ENCODE measurements at places on chromosomes 6 and 20. TPM values are rescaled to one million over a fixed set of nuclear protein-coding genes. Genes with fewer than 3 reads are reported as not detected.

The VTA1 gene
- 74.8 TPM for polyA plus RNA-seq

The GGTLC1 gene
- not detected for polyA plus RNA-seq

The WFDC12 gene
- not detected for polyA plus RNA-seq

The BPIFB4 gene
- polyA plus RNA-seq, result not detected

The JPH2 gene
- polyA plus RNA-seq, result not detected

The MLIP gene
- polyA plus RNA-seq, result not detected

The ARMH2 gene
- polyA plus RNA-seq, result not detected

DNA sequence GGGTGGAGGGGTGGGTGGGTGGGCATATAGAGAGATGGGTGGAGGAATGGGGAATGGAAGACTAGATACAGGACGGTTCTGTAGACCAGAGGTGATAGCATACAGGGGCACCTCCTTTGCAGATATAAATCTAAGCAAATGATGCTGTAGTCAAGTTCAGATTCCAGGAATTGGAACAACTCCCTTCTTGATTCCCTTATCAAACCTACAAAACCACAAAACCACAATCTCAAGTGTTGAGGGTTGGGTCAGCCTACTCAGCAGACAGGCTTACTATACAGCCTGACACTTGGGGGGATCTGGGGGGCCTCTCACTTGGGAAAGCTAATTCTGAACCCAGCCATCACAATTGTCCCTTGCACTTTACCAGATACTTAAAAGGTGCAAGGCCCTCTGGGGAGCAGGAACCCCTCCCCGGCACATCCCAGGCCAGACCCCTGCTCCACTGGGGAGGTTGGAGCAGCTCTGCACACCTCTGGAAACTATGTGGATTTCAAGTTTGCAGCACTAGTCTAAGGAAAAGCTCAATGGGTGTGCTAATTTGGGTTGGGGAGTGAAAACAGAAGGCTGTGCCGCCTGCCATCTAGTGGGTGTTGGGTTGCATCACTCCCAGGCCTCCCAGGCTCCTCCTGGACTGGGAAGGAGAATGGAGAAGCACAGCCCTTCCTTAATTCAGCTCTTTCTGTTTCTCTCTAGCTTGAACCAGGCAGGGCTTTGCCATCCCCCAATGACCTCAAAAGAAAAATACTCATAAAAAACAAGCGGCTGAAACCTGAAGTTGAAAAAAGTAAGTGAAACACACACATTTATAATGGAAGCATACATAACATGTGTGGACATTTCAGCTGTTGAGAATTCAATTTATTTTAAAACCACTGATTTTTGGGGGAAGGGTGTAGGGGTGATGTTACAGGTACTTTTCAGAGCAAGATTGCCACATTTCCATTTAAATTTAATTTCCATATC is 121.2 kb upstream of the LAMP5 start:
- H3K4me1 ChIP-seq, result peaks cover 22% of the 10 kb centered on the region
- DNase-seq, result peak; percentile 51
- H3K27ac ChIP-seq, result no peak overlapping the region
- H3K36me3 ChIP-seq, result no peaks in the 10 kb centered on the region
- H3K4me3 ChIP-seq, result no peak overlapping the region

- no peaks in the 10 kb centered on the region for H3K27me3 ChIP-seq
- no peaks in the 10 kb centered on the region for H3K4me1 ChIP-seq
- no peaks in the 10 kb centered on the region for H3K36me3 ChIP-seq
- no peak overlapping the region for H3K27ac ChIP-seq
These were observed 65.5 kb upstream of the NFATC2 start for GRCh38 chr20:51608061-51608460.

GRCh38 chr6:167020206-167020605 is 21.0 kb downstream of the CEP43 start:
- DNase-seq, result no peak
- H3K4me3 ChIP-seq, result no peak overlapping the region
- no peaks in the 10 kb centered on the region for H3K4me1 ChIP-seq
- no peaks in the 10 kb centered on the region for H3K27me3 ChIP-seq

- H3K4me1 ChIP-seq, result peaks cover 8% of the 10 kb centered on the region
- no peaks in the 10 kb centered on the region for H3K27me3 ChIP-seq
- H3K36me3 ChIP-seq, result no peaks in the 10 kb centered on the region
- DNase-seq, result peak; percentile 65
These were observed 12.1 kb upstream of the OCSTAMP start for GRCh38 chr20:46562373-46563169.

DNA sequence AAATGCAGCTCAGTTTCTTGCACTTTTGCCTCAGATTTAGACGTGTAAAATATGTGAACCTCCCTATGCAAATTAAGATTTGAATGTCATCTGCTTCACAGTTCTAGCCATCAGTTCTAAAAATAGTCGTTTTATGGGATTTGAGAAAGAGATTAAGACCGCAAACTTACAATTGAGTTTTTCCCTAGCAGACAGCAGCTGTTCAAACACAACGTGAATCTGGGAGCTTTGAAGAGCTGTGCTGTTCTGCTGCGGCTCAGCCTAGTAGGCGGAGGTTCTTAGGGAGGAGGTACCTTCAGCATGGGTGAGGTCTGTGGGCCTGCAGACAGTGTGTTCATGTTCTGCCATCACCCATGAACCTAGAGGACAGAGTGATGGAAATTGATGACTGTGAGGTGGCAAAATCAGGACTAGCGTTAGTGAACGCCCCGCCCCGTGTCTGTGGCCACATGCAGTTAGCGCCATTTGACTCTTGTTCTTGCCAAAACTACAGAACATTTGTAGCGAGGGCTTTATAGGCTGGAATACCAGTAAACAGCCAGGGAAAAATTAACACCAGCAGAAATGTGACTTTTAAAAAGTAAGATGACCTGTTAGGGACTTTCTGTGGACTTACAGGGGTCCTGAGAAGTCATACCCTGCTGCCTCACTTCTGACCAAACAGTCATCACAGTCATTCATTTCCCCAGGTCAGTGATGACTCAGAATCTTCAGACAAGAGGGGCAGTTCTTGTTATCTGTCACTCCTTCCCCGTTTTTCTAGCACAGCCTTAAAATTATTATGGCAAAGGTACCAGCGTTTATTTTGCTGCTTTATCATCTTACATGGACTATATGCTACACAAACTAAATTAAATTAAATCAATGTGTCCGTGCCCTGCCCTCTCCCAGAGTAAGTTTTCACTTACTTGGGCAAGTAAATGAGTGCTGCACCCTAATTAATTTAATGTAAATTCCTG is 84.3 kb upstream of the TMEM181 start:
- DNase-seq, result no peak
- no peaks in the 10 kb centered on the region for H3K4me1 ChIP-seq
- no peak overlapping the region for H3K4me3 ChIP-seq
- peaks cover 24% of the 10 kb centered on the region for H3K36me3 ChIP-seq

- peaks cover 78% of the 10 kb centered on the region for H3K36me3 ChIP-seq
- H3K4me1 ChIP-seq, result no peaks in the 10 kb centered on the region
- no peaks in the 10 kb centered on the region for H3K27me3 ChIP-seq
- no peak overlapping the region for H3K4me3 ChIP-seq
- peak overlapping the region; percentile 42 for H3K27ac ChIP-seq
These were observed 27.7 kb downstream of the EIF2S2 start for GRCh38 chr20:34084227-34084923.

- no peaks in the 10 kb centered on the region for H3K36me3 ChIP-seq
- H3K27me3 ChIP-seq, result no peaks in the 10 kb centered on the region
- DNase-seq, result no peak
These were observed 534.3 kb upstream of the NRSN1 start for GRCh38 chr6:23591761-23592160.

GRCh38 chr6:149197482-149197881 is 120.0 kb upstream of the TAB2 start:
- H3K4me1 ChIP-seq, result no peaks in the 10 kb centered on the region
- H3K4me3 ChIP-seq, result no peak overlapping the region
- no peaks in the 10 kb centered on the region for H3K27me3 ChIP-seq

GRCh38 chr6:66508433-66508832 is 801.4 kb upstream of the EYS start:
- H3K4me1 ChIP-seq, result no peaks in the 10 kb centered on the region
- no peaks in the 10 kb centered on the region for H3K36me3 ChIP-seq
- no peak overlapping the region for H3K27ac ChIP-seq
- DNase-seq, result no peak
- H3K27me3 ChIP-seq, result no peaks in the 10 kb centered on the region
- H3K4me3 ChIP-seq, result no peak overlapping the region

DNA sequence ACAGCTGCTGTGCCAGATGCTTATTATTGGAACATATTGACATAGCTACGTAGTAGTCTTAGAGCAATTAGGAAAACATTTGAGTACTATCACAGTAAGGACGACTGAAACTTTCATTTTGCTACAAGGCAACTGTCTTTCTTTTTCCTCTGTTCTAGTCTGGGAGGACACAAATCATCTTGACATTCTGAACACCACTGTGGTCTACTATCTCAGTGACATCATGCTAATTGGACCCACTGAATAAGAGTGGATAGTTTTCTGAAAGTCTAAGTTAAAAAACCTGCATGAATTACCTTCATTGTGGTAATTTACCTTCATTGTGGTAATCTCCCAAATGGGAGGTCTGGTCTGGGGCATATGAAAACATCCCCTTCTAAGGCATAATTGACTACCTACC is 163.3 kb upstream of the MOCS1 start:
- H3K36me3 ChIP-seq, result no peaks in the 10 kb centered on the region
- H3K27ac ChIP-seq, result no peak overlapping the region
- H3K4me1 ChIP-seq, result no peaks in the 10 kb centered on the region
- no peak for DNase-seq
- H3K4me3 ChIP-seq, result no peak overlapping the region
- no peaks in the 10 kb centered on the region for H3K27me3 ChIP-seq

GRCh38 chr6:50902260-50902659 is 83.6 kb downstream of the TFAP2B start:
- H3K27me3 ChIP-seq, result no peaks in the 10 kb centered on the region
- no peaks in the 10 kb centered on the region for H3K36me3 ChIP-seq
- DNase-seq, result no peak
- H3K27ac ChIP-seq, result no peak overlapping the region

DNA sequence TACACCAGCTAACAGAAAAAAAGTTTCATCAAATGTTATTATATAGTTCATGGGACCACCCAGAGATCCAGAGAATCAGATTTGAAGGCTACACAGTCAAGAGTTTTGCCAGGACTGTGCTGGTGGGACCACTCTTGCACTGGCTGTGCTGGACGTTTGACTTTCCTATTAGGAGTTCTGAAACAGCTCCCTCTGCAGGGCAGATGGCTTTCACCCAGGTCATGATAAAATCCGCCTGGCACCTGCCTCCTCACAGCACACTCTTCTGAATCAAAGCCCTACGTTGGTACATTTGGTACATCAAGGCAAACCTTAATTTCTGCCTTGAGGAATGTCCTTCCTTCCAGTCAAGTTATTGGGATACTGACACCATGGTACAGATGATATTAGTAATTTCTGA is 302.1 kb downstream of the ZNF217 start:
- no peak for DNase-seq
- H3K36me3 ChIP-seq, result no peaks in the 10 kb centered on the region
- H3K27ac ChIP-seq, result no peak overlapping the region
- H3K4me3 ChIP-seq, result no peak overlapping the region
- no peaks in the 10 kb centered on the region for H3K27me3 ChIP-seq
- no peaks in the 10 kb centered on the region for H3K4me1 ChIP-seq

GRCh38 chr20:24992487-24993205 is at the start of gene APMAP:
Gene APMAP, minus strand, starts transcription at chr20:24992751. Its CDS starts 63 bp downstream, at chr20:24992688.
- H3K4me1 ChIP-seq, result peaks cover 46% of the 10 kb centered on the region
- H3K27ac ChIP-seq, result peak within 1 kb of the TSS; percentile 98
- H3K36me3 ChIP-seq, result no peaks in the 10 kb centered on the region
- H3K27me3 ChIP-seq, result no peaks in the 10 kb centered on the region

DNA sequence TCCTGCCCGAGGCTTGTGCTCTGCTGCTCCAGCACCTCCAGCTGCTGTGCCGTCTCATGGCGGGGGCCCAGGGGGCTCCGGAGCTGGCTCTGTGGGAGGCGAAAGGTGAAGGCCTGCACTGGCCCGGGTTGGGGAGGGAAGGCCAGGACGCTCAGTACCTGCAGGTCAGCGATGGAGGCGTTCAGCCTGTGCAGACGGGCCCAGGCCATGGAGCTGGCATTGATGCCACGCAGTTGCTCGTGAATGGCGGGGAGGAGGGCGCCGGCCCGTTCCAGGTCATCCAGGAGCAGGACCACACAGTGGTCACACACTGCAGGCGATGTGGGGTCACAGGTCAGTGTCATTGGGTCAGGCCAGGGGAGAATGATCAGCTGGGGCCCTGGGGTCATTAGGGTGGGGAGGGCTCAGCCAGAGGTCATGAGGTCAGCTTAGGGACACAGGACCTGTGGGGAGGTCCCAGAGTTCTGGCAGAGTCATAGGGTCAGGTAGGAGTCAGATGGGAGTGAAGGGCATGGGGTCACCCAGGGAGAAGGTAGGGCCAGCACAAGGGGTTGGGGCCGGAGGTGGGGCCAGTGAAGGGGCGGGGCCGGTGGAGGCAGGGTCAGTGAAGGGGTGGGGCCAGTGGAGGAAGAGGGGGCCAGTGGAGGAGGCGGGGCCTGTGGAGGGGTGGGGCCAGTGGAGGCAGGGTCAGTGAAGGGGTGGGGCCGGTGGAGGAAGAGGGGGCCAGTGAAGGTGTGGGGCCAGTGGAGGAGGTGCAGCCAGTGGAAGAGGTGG is 18.0 kb downstream of the ADRM1 start:
- no peak for DNase-seq
- H3K36me3 ChIP-seq, result no peaks in the 10 kb centered on the region
- H3K27me3 ChIP-seq, result no peaks in the 10 kb centered on the region

- peak; percentile 20 for DNase-seq
- no peaks in the 10 kb centered on the region for H3K36me3 ChIP-seq
- no peaks in the 10 kb centered on the region for H3K27me3 ChIP-seq
- no peak overlapping the region for H3K27ac ChIP-seq
- H3K4me3 ChIP-seq, result no peak overlapping the region
- H3K4me1 ChIP-seq, result no peaks in the 10 kb centered on the region
These were observed 173.4 kb downstream of the MRPL14 start for GRCh38 chr6:43953794-43954310.

DNA sequence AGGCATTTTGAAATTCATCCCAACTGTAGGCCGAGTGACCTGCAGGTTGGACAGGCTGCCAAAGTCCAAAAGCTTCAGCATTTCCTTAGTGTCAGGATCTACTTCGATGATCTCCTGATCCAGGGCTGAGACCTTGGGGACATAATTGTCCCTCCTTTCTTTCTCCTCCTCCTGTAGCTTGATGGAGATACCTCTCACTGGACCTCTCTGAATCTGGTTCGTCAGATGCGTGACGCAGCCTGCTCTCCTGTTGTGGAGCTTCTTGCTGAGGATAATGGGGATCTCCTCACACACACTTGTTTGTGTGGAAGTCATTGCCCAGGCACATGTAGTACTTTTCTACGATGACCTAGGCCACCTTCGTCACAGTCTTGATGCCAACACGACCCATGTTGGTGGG is 1.5 kb upstream of the MAS1L start:
- H3K4me3 ChIP-seq, result no peak overlapping the region
- H3K4me1 ChIP-seq, result no peaks in the 10 kb centered on the region
- no peaks in the 10 kb centered on the region for H3K36me3 ChIP-seq
- DNase-seq, result no peak
- no peaks in the 10 kb centered on the region for H3K27me3 ChIP-seq

DNA sequence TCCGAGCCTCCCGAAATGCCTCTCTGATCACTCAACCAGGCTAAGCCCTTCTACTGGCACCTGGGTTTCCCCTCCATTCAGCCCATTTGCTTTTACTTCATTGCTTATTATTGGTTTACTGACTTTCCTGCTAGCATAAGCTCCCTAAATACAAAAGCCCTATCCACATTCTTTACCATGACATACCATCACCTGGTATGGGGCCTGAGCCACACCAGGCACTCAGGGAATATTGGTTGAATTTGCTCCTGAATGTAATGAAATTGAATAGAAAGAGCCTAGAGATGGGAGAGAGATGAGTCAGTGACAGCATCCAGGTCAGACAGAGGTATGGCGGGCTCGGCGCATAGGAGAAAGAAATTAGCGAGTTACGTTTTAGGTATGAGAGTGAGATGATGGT is 120.0 kb downstream of the CD164 start:
- no peaks in the 10 kb centered on the region for H3K27me3 ChIP-seq
- DNase-seq, result no peak
- H3K36me3 ChIP-seq, result no peaks in the 10 kb centered on the region
- no peak overlapping the region for H3K27ac ChIP-seq
- H3K4me3 ChIP-seq, result no peak overlapping the region

All from CD14-positive monocyte (primary cell).